ENCODE measurements at places on chromosomes 13 and 19.

- DNase-seq, result no peak
Observed at GRCh38 chr13:40565282-40566148, 100.9 kb downstream of the FOXO1 start.

DNA sequence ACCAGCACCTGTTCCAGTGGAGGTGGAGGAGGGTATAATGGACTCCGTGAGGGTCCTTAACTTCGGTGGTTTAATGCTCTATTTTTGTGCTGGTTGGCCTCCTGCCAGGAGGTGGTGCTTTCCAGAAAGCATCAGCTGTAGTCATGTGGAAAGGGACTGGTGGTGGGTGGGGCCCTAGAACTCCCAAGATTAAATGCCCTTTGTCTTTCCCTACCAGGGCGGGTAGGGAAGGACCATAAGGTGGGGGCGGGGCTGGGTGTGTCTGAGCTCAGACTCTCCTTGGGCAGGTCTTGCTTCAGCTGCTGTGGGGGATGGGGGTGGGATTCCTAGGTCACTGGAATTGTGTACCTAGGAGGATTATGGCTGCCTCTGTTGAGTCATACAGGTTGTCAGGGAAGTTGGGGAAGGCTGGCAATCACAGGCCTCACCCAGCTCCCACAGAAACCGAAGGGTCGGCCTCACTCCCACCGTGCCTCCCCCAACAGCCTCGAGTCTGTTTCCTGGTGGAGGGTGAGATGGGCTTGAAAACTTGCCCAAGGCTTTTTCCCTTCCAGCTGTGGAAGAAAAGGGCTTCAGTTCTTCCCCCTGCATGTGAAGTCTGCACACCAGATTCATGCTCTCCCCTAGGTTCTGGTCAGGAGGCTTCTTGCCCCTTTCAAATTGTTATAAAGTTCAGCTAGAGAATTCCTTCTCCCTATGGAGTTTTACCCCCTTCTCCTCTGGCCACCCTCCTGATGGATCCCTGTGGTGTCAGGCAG lies 60.3 kb upstream of the CLDN10 start:
- DNase-seq, result no peak

- no peak for DNase-seq
Observed at GRCh38 chr19:4396949-4397783, 3.2 kb downstream of the SH3GL1 start.

- no peak for DNase-seq
Observed at GRCh38 chr13:111657013-111657412, 336.6 kb downstream of the TEX29 start.

- DNase-seq, result no peak
Observed at GRCh38 chr19:35609851-35610353, 2.6 kb upstream of the HAUS5 start.

DNA sequence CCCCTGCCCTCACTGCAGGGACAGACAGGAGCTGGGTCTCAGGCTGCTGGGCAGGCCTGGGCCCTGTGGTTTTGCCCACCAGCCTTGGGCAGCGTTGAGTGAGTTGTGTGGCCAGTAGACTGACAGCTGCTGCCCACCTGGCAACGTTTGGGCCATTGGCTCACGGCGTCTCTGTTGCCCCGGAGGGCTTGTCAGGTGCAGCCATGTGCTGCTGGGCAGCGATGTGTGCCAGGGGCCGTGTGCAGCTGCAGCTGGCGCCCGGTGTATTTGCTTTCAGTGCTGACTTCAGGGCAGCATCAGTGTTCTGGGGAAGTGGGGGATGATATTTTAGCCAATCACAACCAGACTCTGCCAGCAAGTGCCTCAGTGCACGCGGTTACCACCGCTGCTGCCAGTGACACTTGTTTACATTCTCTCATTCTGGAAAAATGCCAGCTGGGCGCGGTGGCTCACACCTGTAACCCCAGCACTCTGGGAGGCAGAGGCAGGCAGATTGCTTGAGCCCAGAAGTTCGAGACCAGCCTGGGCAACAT lies 10.6 kb downstream of the FZR1 start:
- no peak for DNase-seq

Measured in stimulated activated CD4-positive, alpha-beta T cell treated with anti-CD3 and anti-CD28 coated beads, TNF-alpha, amount 100 ng/mL, for 48 hours (primary cell).